ENCODE measurements at places on chromosomes 4 and X.

GRCh38 chr4:152398060-152398459, 137.8 kb downstream of the FBXW7 start:
- no peak for DNase-seq

DNA sequence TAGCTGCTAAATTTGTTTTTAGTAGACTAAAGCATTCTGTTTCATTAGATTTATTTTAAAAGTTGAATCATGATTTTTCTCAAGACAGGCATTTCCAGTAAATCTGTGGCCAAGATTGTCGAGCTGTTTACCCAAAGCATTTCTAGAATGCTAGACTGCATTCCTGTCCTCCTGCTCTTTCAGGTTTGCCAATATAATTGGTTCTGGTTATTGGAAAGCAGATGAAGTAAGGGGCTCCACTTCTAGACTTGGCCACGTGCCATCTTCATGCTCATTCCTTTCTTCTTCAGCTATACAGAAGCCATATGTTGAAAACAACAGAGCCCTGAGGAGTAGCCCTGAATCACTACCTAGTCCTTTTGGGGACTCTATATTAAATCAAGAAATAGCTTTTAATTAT, 62.5 kb downstream of the PGRMC2 start:
- DNase-seq, result no peak

DNA sequence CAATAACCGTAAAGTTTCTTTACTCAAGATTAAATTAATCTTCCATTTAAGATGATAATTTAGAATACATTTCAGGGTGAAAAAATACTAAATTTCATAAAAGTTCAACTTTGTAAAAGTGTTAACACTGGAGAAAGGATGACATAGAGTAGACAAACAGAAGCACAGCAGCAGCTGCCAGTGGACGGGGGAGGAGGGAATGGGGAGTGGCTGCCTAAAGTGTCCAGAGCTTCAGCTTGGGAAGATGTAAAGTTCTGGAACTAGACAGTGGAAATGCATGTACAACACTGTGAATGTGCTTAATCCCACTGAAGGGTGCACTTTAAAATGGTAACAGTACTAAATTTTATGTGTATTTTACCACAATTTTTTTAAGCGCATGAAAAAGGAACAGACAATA, 39.9 kb downstream of the RELL1 start:
- DNase-seq, result no peak

DNA sequence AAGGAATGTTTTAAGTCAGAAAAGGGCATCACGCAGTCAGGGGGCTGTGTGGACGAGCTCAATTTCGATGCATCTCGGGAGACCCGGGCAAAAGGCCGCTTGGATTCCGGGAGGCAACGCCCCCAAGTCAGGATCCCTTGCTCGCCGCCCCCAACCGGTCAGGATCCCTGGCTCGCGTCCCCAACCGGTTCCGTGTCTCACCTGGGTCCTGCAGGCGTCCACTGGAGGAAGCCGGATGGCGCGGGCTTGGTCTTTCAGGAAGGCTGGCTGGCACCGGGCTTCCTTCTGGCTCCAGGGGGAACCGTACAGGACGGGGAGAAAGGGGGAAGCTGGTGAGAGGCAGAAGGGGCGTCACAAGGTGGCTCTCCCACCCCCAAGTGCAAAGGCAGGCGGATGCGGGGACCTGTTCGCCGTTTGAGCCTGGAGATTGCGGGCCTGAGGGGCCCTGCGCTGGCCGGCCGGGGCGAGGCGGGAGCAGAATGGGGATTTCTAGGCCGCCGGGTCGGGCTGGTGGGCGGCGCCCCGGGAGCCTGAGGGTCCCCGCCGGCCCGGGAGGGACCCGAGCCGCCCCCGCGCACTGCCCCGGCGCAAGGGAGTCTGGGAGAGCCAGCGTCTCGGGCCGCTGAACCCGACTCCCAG, 84.7 kb downstream of the HPRT1 start:
- no peak for DNase-seq

GRCh38 chr4:101682946-101683345, 107.6 kb upstream of the BANK1 start:
- no peak for DNase-seq

GRCh38 chr4:98728433-98728832, 70.0 kb upstream of the TSPAN5 start:
- no peak for DNase-seq

- DNase-seq, result no peak
Observed at GRCh38 chrX:95382799-95383198, 1301.8 kb upstream of the DIAPH2 start.

DNA sequence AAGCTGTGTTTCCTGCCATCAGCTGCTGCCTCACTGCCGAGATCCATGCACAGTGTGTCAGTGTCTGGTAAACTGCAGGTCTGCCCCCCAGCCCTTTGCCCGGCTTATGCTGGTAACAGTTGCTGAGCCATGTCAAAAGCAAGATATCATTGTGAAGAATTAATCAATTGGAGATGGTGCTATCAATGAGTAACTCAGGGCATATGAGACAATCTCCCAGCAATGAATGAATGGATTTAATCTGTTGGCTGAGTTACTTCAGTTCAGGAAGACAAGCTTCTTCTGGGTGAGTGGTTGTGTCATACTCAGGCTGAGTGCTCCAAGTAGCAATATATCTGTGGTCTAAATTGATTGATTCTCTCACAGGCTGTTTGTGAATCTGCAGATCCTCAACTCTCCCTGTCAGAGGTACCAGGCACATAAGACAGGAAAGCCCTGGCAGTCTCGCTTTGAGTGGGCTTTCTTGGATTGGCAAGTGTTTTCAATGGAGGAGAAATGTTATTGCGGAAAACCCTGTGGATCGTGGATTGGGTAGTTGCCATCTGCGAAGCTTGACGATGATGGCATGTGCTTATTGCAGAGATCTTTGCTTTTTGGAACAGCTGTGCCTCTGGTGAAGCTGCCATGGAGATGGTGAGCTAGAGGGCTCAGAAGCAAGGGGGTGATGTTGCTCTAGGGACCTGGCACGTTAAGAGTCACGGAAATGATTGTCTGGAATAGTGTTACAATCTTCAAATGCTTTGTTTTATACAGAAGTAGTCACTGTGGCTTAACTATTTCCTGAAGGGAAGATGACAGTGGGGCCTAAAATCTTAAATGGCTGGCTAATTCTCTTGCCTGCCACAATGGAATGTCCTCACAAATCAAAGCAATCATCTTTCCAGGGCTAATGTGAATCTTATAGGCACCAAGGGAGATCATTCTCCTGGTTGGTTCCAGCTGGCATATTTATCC, 147.6 kb upstream of the TBC1D9 start:
- DNase-seq, result no peak

GRCh38 chrX:133674726-133675470, 259.6 kb upstream of the GPC4 start:
- DNase-seq, result no peak

DNA sequence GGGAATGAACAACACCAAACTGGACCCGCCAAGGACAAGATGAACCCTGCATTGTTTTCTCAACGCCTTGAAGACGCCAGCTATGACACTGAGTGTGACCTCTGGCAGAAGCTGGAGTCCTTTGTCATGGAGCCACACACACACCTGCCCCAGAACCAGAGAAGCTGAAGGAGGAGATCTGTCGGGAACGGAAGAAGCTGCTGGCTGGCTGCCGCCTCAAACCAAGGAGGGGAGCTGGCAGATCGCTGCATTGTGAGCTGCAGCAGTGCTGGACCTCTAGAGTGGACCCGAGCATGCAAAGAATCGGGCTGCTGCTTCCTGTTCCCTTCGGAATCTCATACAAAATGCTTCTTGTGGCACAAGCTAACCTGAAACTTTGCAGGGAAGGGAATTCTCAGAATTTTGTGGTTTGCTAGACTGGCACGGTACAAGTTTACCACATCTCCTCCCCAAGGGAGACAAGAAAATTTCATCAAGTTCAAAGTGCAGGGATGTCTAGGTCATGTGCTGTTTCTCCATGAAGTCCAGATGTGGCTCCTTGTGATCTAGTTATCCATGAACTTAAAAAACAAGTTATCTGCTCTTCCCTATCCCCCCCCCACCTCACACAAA, 23.4 kb upstream of the GLRB start:
- DNase-seq, result no peak

- no peak for DNase-seq
Observed at GRCh38 chr4:68907245-68907644, 44.4 kb downstream of the UGT2A3 start.

DNA sequence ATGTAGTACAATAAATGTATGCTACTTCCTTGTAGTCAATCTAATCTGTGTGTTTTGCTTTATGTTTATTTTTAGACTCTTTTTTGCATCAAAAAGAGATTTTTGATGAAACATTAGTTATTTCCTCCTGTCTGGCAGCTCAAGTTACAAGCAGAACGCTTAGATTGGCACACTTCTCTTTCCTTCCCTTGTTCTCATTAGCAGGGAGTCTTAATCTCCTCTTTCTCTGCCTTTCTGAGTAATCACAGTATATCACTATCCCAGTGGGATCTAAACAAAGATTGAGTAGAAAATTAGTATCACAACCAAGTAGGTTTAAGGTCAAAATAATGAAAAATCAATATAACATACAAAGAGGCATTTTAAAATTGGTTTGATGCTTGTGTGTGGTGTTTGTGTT, 1192.6 kb downstream of the C4orf33 start:
- no peak for DNase-seq

DNA sequence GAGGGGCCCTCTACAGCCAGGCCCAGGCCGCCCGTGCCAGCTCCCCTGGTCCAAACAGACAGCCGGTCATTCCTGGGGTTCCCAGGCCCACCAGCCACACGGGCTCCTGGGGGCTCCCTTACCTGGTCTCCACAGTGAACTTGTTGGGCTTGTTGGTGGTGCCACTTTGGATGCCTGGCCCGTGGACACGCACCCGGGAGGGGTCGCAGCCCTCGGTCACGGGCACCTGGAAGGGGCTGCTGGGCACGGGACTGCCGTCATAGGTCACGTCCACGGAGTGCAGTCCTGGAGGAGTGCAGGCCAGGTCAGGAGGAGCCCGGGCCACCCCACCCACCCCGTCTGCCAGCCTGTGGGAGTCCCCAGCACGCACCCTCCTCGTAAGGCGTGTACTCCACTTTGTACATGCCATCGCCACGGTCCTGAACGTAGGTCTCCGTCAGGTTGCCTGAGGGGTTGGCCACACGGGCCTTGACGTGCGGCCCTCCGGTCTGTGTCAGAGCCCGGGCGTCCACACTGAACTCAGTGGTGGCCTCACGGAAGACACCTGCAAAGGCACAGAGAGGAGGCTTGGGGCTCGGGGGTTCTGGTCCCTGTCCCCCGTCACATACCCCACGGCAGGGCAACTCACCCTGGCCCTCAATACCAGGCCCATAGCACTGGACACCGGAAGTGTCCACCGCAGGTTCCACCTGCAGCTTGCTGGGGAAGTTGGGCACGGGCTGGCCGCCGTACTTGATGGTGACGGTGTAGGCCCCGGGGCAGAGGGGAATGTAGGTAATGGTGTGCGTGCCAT, 14.9 kb downstream of the FLNA start:
- DNase-seq, result no peak

DNA sequence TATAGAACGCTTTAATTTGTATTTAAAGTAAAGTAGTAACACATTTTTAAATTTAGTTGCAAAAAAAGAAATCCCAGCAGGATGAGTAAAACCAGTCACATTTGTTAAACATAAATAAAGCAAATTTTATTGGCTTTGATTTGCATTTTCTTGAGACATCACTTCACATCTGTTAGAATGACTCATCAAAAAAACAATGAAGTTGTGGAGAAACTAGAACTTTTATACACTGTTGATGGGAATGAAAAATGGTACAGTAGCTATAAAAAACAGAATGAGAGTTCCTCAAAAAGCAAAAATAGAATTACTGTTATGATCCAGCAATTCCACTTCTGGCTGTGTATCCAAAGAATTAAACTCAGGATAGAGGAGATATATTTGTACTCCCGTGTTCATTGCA, 454.0 kb upstream of the KLHL4 start:
- DNase-seq, result no peak

DNA sequence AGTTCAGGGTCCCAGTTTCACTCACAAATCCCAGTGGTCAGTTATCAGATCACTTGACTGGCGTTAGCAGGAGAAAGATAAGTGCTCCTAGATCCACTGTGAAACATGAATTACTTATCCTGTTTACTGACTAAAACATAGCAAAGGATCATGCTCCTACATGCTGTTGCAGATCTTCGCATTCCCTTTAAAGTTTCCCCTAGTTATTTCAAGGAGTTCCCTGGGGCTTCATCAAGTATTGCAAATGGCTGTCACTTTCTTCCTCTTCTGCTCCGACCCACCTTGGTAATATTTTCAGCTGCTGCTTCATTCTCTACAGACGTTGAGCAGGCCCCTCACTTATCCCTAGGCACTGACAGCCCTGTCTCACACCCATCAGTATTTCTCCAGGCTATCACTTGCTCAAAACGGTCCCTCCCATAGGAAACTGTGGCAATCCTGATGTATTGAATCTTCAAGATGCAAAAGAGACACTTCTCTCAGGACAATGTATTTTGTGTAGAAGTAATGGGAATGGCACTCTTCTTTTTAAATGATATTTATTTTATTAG, 466.0 kb downstream of the INPP4B start:
- no peak for DNase-seq

- no peak for DNase-seq
Observed at GRCh38 chr4:186628058-186628711, 72.8 kb upstream of the MTNR1A start.

DNA sequence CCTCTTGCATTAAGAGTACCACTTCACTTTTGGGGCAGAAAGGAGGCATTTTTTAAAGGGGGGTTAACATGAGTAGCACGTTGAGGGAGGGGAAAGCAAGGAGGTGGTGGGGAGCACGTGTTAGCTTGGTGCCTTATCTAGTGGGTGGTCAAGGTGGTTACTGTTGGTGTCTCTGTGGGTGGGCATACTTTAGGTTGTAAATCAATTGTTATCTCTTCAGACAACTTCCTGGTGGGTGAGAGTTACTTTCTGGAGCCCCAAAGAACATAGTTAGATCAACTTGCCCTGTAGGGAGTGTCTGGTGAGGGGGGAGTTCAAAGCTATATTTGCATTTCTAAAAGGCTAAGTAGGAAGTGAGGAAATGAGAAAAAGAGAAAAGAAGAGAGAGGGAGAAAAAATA, 297.7 kb upstream of the CLNK start:
- no peak for DNase-seq

DNA sequence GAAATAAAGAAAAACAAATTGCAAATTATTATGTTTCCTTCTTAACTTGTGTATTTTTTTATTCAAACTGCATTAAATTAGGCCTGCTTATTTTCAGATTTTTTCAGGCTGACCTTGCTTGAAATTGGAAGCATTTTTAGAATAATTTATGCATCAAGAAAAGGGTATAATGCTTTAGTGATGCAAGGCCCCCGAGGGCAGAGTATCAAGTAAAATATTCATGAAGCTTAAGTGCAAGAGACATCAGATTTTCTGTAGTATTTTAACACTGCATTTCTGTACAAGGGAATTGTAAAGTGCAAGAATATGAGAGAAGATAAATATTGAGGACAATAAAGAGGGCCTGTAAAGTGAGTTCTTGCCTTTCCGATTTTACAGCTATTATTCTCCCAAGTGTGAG, 485.8 kb upstream of the ATOH1 start:
- no peak for DNase-seq

- DNase-seq, result no peak
Observed at GRCh38 chr4:153155686-153156085, 48.6 kb upstream of the TRIM2 start.

DNA sequence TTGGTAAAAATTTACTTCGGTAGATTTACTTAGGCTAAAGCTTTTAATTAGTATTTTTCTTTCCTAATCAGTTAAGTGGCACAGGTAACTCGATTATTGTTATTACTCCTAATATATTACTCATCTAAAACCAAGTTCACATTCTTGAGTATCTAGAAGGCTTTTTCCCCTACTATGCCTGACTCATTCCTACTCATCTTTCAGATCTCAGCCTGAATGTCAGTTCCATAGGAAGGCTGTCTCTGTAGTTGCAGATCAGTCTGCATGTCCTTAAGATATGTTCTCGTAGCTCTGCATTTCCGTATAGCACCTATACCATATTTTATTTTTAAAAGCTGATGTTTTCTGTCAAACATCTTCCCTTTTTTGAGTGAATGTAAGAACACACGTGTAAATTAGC, 5.9 kb upstream of the FAM184B start:
- DNase-seq, result no peak

Data from CD4-positive, alpha-beta T cell treated with Interleukin-2 at 100 ng/mL for 4 hours (primary cell).